Renal cortical epithelial cell (primary cell): ENCODE measurements at places on chromosomes 7 and 10.

- no peak for DNase-seq
These were observed 116.7 kb downstream of the SLIT1 start for GRCh38 chr10:97069026-97069425.

DNA sequence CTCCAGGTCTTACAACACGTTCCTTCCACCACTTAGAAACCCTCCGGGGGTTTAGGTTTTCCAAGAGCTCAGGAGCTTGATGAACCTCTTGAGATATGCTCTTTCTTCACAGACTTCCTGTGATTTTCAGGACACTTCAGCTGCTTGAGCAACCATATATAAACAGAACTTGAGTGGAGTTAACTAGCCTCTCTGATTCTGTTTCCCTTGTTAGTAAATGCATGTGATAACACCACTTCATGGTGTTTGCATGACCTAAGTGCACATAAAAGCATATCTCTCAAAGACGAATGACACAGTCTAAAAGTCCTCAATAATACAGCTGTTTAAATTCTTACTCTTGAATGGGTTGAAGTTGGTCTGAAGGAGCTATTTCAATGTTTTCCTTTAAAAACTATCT, 9.9 kb downstream of the PRR15 start:
- DNase-seq, result no peak

- DNase-seq, result no peak
These were observed 87.9 kb downstream of the KIAA1549 start for GRCh38 chr7:138893258-138893657.

DNA sequence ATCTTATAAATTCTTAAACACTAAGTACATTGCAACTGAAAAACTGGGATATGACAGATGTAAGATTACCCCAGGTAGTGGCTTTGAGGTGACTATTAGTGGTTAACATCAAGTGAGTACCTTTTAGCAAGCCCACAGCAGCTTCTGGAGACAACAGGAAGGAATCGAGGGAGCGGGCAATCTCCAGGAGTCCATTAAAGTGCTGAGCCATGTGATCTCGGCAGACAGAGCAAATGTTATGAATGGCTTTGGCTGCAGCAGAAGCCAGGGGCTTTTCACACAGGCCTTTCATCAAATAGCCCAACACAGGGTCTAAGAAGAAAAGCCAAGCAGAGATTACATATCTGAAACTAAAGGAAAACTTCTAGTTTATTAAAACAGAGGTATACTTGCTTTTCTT, 48.9 kb downstream of the IRF5 start:
- no peak for DNase-seq

DNA sequence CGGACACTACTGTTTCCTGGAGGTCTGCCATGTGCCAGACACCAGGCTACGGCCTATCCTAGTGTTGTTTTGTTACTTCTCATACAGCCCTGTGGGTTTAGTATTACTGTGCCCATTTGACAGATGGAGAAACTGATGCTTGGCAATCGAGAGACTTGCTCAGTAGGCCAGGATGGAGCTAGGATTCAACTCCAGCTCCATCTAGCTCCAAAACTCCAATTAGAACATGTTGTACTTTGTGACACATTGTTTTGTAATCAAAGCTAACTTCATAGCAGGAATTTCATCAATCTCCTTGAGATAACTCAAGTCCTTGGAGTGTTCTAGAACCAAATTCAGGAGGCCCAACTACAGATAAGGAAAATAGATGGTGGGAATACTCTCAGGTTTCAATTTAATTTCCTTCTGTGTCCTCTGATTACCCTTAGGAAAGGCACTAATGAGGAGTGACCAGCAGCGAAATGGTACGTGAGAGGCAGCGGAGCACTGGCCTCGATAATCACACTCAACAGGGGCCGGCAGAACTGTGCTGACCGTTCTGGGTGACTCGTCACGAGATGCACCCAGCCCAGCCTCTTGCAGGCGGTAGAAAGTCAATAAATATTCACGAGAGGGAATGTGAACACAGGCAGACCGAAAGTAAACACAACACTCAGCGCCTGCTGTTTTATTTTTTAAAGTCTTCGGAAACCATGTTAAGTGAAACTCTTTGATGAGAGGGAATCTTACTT, 269.6 kb upstream of the NEBL start:
- peak; percentile 45 for DNase-seq

DNA sequence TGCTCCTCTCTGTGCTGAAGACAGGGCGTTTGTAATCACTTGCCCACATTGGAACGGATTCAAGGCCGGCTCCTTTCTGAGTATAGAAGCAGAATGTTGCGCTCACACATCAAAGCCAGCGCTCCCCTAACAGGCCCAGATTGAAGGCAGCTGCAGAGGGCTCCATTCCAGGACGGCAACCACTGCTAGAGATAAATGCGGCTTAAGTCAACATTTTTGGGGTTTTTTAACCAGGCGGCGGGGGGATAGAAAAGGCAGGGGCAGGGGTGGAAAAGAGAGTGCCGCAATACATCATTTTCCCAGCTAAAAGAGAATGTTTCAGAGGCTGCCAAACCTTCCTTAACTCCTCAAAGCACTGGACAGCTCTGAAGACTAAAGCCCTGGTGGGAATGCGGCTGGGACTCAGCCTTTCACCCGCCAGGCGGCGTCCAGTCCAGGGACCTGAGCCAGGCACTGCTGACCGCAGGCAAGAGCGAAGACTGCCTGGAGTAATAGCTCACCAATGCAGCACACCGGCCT, 189.6 kb downstream of the TNS3 start:
- no peak for DNase-seq

- no peak for DNase-seq
These were observed 234.7 kb upstream of the NPY start for GRCh38 chr7:24049296-24049695.

DNA sequence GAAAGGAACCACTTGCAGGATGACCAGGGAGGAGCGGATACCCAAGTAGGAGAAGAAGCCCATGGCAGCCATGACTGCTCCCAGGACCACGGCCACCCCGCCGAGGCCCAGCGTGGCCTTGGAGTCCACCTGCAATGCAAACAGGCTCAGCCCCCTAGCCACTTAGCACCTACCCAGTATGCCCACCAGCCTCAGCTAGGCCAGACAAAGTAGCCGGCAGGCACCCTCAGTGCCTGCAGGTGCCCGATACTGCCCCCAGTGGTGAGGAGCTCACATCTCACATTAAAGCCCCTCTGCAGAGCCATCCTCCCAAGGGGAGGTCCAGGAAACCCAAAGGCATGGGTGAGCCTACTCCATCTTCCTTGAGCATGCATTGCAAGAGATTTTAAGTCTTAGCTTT, 6.6 kb downstream of the NPC1L1 start:
- DNase-seq, result peak; percentile 20

GRCh38 chr7:96739609-96740008, 30.0 kb upstream of the SEM1 start:
- no peak for DNase-seq

DNA sequence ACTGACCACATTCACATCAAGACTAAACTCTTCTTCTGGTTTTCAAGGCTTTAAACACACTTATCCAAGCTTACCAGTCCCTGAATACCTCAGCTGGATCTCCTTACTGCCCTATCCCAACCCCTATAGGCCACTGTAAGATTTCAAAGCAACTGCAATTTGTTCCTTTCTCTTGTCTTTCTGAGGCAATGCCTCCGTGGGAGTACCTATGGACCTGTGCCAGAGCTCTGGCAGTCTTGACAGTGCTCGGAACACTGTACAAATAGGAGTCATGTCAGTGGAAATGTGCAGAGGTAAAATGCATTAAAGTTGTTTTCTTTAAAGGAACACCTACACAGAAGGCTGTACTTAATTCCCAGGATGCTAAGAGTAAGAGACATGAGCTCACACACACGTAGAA, 124.7 kb downstream of the CNOT4 start:
- DNase-seq, result peak; percentile 46

GRCh38 chr7:146433501-146433900, 316.9 kb downstream of the CNTNAP2 start:
- no peak for DNase-seq
